ENCODE measurements at places on chromosomes 6 and 20.

DNA sequence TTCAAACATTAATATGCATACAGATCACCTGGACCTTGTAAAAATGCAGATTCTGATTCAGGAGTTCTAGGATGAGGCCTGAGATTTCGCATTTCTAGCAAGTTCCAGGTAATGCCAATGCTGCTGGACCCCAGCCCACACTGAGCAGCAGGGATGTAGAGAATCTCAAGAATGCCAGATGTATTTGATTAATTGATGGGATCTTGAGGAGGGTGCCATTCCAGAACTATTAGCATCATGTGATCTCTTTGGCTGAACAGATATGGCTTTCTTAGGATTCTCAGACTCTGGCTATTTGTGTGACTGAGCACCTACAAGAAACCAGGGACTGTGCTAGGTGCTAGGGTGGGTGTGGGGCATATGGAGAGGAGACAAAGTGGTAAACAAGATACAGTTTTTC lies 16.5 kb upstream of the SNX3 start:
- DNase-seq: no peak

DNA sequence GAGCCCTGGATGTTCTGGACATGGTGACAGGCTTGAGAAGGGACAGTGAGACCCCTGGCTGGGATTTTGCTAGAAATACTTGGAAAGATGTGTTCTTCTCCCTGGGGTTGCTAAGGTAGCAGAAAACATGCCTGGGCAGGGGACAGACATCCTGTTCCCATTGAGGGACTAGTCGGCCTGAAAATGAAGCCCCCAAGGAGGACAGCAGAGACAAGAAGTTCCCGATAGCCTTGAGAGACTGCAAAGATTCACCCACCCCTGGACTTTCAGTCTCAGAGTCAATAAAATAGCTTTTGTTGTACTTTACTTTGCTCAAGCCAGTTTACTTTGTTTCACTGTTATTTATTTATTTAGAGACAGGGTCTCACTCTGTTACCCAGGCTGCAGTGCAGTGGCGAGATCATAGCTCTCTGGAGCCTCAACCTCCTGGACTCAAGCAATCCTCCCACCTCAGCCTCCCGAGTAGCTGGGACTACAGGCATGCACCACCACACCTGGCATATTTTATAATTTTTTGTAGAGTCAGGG lies 28.4 kb downstream of the ATP9A start:
- DNase-seq: no peak

- DNase-seq: no peak
These were observed 150.4 kb upstream of the SMLR1 start for GRCh38 chr6:130676773-130677144.

GRCh38 chr20:24605937-24606455 lies 136.6 kb downstream of the SYNDIG1 start:
- DNase-seq: no peak

- no peak for DNase-seq
These were observed 24.9 kb upstream of the SMOC2 start for GRCh38 chr6:168415993-168416530.

DNA sequence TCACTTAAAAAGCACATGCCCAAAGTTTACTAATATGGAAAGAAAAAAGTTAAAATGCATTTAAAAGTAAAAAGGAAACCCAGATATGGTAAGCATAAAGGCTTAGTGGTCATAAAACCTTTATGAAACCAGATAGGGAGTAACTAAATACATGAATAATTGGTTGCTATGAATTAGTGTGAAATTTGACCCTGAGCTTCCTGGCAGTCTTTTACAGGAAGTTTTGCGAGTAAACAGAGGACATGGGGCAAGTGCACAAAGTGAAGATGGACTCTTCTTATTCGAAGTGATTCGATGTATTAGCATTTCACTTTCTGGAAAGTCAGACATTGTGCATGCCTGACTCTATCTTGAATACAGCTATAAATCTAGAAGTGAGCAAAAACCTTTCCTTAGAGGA lies 90.9 kb upstream of the MLIP start:
- no peak for DNase-seq

GRCh38 chr6:69696273-69696672 lies 100.5 kb downstream of the LMBRD1 start:
- no peak for DNase-seq

DNA sequence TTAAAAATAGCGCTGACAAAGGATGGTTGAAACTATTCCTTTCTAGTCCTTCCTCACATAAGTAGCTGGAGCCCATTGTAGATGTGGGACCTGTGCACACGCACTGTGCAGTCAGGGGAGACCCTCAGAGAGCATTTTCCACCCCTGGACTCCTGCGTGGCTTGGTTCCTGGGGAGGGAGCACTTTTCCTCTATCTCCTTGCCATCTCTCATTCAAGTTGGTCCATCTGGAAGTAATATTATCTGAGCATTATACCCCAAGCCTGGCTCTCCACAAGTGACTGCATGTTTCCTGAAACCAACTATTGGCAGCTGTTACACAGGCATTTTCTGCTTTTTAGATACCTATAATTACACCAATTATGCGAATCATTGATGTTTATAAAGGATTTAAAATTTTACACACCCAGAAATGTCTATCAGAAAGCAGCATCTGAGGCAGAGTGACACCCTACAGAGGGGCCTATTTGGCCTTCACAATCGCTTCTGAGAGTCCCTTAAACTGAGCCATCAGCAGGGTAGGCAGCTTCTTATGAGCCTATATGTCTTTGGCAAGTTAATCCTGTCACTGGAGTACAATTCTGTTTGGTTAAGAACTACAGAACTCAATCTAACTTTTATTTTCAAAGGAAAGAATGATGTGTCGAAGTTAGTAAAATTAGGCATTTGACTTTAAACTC lies 18.7 kb downstream of the SOX4 start:
- DNase-seq: no peak

DNA sequence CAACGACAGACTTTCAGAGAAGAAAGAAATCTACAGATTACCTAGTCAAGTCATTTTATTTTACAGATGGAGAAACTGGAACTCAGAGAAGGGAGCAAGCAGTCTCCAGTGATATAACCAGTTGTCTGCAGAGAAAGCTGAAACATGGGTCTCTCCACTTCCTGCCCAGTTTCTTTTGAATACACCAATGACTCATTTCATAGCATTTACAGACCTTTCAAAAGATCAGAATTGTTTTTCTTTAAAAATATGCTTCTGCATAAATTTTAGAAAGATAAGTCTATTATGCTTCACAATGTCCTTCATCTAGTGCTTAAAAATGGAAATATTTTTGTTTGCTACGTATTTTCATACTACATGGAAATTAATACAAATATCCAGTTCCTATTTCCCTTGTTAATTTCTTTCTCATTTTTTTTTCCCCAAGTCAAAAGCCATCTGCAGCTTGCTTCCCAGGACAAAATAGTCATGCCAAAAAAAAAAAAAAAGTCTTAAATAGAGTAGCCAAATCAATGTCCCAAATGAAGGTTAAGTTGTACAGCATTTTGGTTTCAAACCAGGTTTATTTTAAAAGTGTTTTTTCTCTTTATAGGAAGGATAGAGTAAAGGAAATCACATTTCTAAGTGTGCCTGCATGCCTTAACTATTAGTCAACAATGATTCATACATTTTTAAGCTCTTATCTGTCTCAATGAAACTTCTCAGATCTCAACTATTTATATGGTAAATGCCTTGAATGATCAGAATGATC lies 36.9 kb downstream of the ARHGAP18 start:
- no peak for DNase-seq

GRCh38 chr6:41000248-41000647 lies 38.8 kb downstream of the UNC5CL start:
- DNase-seq: no peak

DNA sequence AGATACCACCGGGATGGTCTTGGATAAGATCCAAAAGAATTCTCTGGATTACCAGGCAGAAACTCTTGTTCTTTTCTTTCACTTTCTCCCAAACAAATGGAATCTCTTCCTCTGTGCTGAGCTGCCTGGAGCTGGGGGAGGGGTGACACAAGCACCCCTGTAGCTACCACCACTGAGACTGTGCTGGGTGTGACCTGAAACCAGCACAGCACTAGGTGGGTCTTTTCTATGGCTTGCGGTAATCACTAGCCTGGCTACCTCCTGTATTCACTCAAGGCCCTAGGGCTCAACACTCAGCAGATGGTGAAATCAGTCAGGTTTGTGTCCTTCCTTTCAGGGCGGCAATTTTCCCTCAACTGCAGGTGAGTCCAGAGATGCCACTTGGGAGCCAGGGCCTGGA lies 122.4 kb upstream of the CENPW start:
- DNase-seq: no peak

- no peak for DNase-seq
These were observed 2.9 kb downstream of the RIPOR3 start for GRCh38 chr20:50688256-50688975.

GRCh38 chr6:125153391-125154117 lies at the start of gene TPD52L1:
TPD52L1 (plus strand) TSS chr6:125153773; CDS start chr6:125153952, 179 bp downstream.
- DNase-seq: peak; percentile 12

DNA sequence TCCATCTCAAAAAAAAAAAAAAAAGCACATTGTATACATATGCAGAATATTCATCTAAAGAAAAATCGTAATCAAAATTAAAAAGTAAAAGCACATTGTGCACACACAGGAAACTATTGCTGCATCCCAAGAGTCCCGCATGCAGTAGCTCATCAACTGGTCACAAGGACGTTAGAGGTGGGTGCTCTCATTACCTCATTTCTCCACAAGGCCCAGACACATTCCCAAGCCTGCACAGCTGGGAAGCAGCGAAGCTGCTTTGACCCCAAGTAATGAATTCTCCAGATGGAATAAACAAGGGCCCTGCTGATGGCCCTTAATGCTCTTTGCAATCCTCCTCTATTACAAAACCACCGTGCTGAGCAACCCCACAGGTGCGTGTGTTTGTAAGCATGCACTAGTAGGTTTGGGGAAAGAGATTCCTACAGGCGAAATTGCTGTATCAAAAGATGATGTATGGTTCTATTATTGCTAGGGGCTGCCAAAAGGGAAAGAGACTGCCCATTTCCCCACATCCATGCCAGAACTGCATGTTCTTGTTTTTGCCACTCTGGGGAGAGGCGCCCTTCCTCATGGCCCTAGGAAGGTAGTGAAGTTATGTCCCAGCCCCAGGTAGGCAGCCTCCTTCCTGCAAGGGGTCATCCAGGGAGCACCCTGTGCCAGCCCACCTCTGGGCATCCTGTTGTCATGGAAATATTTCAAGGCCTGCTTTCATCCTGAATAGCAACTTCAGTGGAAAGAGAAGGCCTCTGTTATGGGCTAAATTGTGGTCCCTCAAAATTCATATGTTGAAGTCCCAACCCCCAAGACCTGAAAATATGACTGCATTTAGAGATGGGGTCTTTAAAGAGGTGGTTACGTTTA lies 34.6 kb upstream of the PTGIS start:
- DNase-seq: no peak

DNA sequence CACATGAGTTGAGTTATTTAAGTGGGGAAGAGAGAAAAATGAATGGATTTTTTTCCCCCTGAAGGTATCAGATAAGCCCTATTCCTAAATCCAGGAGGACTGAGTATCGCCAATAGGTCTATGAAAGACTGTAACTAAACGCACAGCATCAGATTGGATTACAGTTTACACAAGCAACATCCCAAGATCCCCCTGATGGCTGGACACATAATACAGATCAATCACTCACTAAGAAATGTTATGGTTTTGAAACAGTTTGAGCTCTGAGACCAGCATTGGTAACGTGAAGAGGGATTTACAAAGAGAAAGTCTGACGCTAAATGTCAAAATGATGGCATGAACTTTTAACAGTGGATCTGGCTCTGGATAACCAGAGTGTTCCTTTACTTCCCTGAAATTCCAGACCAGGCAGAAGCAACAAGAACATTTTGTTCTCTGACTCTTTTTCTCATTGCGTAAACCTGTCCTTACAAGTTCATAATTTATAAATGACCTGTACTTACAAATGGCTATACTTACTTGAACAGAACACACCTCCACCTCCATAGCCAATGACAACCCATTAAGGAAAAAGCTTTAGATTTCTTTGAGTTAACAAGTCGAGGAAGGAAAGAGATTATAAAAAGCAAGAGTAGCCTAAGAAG lies 131.8 kb upstream of the BEND3 start:
- DNase-seq: no peak

- DNase-seq: no peak
These were observed 2.7 kb downstream of the C20orf204 start for GRCh38 chr20:64038565-64039292.

- DNase-seq: no peak
These were observed 918 bp upstream of the TRIM38 start for GRCh38 chr6:25961619-25962148.

GRCh38 chr6:111794727-111795452 lies 78.4 kb downstream of the FYN start:
- no peak for DNase-seq

DNA sequence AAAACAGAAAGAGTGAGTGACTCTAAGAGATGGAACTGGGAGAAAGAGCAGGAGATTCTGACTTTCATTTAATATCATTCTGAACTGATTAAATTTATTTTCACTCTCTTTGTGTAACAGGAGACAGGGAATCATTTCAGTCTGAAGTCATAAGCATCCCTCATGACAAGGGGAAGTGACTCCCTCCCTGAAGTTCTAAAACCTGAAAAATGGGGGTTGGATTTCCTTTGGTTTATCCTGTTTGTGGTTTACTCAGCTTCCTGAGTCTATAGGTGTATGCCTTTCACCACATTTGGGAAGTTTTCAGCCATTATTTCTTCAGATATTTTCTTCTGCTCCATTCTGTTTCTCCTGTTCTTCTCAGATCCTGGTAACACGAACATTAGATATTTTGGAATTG lies 3.4 kb upstream of the FKBP1A start:
- no peak for DNase-seq

DNA sequence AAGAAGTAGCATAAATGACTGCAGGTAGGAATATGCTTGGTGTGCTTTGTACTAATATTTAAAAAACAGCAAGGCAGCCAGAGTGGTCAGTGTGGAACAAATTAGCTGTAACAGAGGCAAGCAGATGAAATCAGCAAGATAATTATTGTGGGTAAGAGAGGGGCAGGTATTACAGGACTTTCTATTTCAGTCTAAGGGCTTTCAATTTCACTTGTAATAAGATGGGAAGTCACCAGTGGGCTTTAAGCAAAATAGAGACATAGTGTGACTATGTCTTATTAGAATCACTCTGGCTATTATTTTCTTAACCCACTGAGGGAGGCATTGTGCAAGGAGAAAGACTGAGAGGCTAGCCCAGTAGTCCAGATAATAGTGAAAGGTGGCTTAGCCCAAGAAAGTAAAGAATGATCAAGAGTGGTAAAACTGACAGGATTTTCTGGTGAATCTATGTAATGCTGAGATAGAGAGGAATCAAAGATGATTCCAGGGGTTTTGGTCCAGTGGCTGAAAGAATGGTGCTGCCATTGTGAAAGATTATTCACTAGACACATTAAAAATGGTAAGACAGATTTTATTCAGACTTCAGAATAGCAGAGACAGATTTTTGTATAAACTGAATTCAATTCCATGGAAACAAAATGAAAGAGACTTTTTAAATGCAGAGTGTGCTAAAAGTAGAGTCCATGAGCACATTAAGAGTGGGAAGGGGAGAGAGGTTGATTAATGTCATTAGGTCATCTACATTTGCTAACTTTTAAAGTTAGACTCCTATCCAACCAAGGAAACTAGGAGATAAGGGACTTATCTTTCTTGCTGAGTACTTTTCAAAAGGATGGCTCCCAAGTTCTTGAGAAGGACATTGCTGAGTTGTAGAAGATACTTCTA lies 1136.0 kb downstream of the HACE1 start:
- no peak for DNase-seq

- no peak for DNase-seq
These were observed 236.6 kb upstream of the RNF24 start for GRCh38 chr20:4252005-4252404.
